Suppressor macrophage treated with lipopolysaccharide for 1 hour (primary cell): ENCODE measurements at places on chromosomes 16 and 17.
A peak's percentile ranks its signal among the peaks of the same experiment; 100 is the strongest.

- DNase-seq, result no peak
These were observed 44.5 kb downstream of the EFCAB13 start for GRCh38 chr17:47368262-47368661.

GRCh38 chr17:34081269-34081668 is 173.8 kb upstream of the CCL2 start:
- DNase-seq, result peak; percentile 16

- no peak for DNase-seq
These were observed 1115.6 kb upstream of the GOT2 start for GRCh38 chr16:59849716-59850115.

GRCh38 chr17:43612515-43612914 is 49.2 kb downstream of the MEOX1 start:
- no peak for DNase-seq
